ENCODE measurements at places on chromosomes 4 and X. TPM values are rescaled to one million over a fixed set of nuclear protein-coding genes. Genes with fewer than 3 reads are reported as not detected.

DNA sequence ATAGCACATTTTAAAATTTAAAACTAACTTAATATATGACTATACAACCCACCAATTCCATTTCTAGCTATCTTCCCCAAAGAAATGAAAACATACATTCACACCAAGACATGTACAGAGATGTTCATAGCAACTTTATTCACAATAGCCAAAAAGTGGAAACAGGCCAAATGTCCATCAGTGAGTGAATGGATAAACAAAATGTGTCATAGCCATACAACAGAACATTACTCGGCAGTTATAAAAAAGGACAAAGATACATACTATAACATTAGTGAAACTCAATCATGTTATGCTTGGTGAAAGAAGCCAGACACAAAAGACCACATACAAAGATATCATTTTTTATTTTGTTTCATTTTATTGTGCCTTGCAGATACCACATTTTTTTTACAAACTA lies 396.8 kb downstream of the PACRGL start:
- DNase-seq, result no peak

DNA sequence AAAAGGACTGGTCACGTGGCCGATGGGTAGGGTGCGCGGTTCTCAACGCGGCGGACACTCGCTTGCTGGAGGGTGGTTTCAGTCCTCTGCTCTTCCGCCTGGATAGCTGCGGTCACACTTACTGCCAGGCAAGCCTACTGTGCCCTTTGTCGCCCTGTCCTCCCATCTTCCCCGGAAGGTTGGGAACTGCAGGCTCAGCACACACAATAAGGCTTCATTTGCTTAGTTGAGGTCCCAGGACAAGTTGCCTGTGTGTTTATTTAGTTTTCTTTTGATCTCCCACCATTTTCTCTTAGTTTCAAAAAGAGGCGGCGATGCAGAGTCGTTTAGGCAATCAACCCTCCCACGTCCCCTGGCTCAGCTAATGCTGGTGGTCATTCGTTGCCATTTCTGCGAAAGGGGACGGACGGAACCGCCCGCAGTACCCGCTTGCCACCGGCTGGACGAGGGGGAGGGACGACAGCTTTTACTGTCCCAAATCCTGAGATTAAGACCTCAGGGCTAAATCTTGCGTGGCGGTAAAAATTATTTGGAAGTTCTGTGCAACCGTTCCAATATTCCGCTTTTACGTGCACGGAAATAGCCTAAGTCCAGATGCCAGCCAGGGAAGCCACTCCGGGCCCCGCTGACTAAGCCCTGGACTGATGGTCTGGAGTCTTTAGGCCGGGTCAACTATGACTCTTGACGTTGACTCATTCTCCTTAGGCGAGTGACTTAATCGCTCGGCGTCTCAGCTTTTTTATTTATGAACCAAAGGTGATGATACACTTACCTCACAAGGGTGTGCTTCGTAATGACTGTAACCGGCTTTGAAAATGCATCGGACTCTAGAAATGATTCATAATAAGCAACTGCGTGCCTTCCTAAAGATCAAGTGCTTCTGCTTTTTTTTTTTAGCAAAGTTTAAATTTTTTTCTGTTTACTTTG lies 671 bp upstream of the EIF4E start:
- no peak for DNase-seq

DNA sequence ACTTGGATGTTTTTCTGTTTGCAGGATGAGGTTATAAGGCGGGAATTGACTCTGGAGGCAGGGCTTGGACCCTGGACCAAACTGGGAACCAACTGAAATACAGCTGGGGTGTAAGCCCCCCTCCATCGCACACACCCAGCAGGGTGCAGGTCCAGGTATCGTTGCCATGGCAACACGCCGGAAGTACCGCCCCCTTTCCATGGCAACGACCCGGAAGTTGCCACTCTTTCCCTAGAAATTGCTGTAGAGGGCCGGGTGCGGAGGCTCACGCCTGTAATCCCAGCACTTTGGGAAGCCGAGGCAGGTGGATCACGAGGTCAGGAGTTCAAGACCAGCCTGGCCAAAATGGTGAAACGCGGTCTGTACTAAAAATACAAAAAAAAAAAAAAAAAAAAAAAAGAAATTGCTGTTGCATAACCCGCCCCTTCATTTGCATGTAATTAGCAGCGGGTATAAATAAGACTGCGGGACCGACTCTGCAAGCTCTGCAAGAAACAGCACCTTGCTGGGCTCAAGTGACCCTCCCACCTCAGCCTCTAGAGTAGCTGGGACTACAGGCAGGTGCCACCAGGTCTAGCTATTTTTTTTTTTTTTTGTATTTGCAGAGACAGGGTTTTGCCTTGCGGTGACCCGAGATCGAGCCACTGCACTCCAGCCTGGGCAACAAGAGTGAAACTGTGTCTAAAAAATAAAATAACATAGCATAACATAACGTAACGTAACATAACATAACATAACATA lies 139.6 kb downstream of the CRLF2 start:
- no peak for DNase-seq

DNA sequence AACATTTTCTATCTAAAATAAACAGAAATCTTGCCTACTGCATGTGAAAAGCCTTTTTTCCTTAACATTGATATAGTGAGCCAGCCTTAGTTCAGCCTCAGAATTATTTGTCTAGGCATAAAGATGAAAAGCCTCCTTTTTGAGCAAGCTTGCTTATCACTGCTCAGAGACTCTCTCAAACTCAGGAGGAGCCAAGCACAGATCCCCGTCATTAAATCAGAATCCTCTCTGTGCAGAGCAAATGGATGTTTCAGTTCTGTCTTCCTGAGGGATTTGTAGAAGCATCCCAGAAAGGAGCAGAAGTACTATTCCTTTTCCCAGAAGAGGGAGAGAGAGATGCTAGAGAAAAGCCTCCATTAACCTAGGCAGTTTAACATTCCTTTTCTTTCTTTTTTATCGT lies 186.9 kb upstream of the LNX1 start:
- no peak for DNase-seq

- no peak for DNase-seq
These were observed 420.3 kb downstream of the FAT4 start for GRCh38 chr4:125735102-125735501.

Gene TMEM156
- total RNA-seq, result not detected

Measured in vagina (tissue), 2 donors.